NCI-H526 (cell line): ENCODE measurements at places on chromosomes 13 and 19.

DNA sequence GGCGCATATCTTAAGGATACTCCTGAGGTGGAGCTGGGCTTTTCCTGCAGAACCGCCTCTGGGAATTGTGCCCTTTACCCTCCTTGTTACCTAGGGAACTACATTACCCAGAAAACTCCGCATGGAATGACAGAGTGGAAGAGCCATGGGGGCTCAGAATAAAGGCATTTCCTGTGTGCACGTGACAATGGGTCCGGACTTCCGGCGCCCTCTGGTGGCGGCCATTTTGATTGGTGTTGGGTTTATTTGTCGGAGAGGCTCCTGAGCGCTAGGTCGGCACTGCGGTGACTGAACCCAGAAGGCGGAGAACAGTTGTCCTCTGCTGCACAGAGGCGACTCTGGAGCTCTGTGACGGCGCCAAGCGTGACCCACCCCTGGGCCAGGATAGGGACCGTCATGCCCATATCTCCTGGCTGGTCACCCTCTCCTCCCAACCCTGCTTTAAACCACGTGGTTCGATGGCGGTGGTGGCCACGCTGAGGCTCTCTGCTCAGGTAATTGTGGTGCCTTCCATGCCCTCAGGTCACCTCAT is at the start of gene ZNF587B:
TSS of gene ZNF587B (plus strand) at position 229 of the 532 bp plus-strand sequence. CDS start at position 459, 230 bp downstream.
- DNase-seq = peak; percentile 12

DNA sequence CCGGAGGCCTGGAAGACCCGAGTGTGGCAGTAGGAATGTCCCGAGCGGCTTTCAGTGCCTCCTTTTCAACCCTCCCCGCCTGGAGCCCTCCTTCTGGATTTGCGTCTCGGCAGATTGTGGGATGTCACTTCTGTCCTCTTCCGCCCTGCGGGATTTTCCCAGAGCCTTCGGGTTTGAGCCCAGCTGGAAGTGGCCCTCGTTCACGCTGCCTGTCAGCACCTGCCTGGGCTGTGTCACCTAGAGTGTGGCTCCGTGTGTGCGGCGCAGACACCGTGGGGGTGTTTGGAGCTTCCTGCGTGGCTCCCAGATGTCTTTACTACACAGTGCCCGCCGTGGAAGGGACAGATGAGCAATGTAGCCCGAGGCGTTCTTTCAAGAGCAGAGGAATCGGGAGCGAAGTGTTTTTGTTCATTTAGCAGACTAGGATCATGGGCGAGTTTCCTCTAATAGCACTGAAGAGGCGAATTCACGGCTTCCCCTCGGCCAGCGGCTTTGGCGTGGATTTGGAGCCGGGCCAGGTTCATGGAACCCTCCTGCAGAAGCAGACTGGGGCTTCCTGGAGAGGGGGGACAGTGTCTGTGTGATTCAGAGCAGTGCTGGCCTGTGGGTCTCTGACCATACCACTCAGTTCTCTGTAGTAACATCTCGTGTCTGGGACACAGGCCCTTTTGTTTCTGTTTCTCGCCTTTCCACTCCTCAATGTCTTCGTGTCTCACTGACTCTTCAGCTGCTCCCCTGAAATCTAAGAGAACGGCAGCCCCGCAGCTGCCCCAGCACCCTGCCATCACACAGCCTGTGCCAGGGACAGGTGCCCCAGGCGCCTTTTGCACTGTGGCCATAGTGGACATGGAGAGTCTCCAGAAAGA is 68.0 kb downstream of the KDM4B start:
- no peak for DNase-seq

GRCh38 chr13:50361282-50361681 is 346.0 kb downstream of the KCNRG start:
- no peak for DNase-seq

DNA sequence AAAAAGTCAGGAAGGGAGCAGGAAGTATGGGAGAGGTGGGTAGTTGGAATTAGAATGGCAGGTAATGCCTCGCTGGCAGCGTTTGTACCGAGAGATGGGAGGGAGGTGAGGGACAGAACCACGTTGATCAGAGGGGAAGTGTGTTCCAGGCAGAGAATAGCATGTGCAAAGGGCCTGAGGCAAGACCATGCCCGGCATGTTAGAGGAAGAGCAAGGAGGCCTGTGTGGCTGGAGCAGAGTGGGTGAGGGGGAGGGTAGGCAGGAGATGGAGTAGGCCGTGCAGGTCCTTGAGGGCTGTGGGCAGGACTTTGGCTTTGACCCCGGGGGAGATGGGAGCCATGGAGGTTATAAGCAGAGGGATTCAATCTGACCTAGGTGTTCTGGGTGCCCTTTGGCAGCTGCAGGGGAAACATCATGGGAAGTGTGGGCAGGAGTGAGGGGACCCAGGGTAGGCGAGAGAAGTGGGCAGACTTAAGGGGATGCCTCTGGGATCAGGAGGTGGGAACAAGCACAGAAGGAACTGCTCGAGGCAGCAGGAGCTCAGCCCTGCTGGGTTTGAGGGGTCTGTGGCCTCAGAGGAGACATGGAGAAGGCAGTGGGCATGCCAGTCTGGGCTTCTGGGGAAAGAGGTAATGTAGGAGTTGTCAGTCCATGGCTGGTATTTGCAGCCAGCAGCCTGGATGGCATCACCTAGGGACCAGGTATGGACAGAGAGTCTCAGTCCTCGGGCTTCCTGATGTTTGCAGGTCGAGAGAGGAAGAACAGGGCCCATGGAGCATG is 48.8 kb downstream of the CD320 start:
- no peak for DNase-seq

GRCh38 chr19:48085904-48086864 is 24.4 kb downstream of the PLA2G4C start:
- DNase-seq = no peak

GRCh38 chr19:33437821-33438671 is 64.5 kb downstream of the CEBPG start:
- no peak for DNase-seq

DNA sequence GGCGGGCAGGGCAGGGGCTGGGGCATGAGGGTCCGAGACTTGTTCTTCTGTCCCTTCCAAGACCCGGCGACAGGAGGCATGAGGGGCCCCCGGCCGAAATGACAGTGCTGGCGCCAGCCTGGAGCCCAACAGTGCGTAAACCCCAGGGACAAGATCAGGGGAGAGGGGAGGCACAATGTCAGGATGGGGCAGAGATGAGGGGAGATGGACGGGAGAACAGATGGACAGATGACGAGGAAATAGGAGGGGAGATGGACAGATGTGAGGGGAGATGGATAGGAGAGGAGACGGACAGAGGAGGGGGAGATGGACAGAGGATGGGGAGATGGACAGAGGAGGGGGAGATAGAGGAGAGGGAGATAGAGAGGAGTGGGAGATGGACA is 518 bp downstream of the FLT3LG start:
- no peak for DNase-seq

- no peak for DNase-seq
These were observed 6.5 kb upstream of the IFNL2 start for GRCh38 chr19:39261704-39262103.

- no peak for DNase-seq
These were observed 2.0 kb upstream of the GAPDHS start for GRCh38 chr19:35531291-35531690.

DNA sequence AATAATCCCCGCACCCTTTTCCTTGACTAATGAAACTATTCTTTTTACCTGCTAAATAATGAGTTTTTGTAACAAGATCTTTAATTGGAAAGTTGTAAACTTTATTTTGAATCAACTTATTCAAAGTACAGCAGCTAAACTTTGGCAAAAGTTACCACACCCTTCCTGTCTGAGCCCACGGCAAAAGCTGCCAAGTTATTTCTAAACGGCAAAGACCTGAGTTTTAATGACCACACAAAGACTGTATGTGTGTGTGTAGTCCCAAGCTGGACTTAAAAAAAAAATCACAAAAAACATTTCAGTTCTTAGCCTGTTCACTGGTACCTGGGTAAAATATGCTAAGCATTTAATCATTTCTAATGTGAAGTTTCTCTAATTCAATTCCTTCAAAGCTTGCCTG is 60.7 kb downstream of the ZAR1L start:
- DNase-seq = no peak

DNA sequence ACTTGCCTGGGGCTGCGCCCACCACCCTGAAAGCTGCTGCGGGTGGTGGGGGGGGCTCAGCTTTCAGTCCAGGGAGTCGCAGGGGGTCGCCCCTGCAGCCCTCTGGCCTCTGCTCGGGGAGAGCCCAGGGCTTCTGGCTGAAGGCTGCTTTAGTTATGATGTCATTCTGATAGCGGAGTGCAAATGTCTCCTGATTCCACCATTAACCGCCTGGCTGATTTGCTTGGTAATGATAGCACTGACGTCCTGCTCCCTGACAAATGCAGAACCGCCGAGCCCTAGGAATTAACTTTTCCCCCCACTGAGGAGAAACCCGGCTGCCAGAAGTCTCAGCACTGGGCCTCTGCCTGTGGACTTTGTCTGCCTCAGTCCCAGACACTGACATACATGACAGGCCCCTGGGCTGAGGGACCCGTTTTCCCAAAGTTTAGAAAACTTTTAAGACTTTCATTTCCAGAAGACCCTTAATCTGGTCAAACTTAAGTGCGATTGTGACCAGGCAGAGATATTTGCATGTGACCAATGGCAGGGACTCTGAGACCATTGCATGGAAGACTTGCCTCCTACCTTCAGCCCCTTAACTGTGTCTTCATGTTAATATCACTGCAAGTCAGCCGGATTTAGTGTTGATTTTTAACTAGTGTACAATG is 142.5 kb upstream of the ZNF536 start:
- DNase-seq = peak; percentile 79

DNA sequence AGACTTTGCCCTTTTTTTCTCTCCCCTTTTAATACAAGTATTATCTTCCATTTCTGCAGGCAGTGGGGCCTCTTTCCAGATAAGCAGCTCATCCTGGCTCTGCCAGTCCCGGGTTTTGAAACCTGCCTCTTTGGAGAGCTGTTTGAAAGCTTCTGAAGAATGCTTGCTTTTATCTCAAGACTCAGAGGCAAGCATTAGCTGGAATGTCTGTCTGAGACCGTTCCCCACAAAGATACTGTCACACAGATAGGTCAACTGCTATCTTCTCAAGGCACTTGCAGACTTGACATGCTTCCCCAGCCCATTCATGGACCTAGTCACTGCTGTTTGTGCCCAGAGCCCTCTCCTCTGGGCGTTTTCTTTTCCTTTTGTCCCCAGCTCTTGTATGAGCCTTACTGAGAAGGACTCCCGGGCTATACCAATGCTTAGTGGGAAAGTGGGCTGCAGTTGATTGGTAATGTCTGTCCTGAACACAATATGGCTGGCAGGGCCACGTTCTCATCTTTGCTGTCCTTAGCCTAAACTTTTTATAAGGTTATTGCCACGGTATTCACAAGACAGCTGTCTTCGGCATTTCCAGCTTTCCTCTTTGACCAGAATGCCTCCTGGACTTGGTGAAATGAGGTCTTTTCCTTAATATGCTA is 13.4 kb downstream of the SERP2 start:
- DNase-seq = no peak

DNA sequence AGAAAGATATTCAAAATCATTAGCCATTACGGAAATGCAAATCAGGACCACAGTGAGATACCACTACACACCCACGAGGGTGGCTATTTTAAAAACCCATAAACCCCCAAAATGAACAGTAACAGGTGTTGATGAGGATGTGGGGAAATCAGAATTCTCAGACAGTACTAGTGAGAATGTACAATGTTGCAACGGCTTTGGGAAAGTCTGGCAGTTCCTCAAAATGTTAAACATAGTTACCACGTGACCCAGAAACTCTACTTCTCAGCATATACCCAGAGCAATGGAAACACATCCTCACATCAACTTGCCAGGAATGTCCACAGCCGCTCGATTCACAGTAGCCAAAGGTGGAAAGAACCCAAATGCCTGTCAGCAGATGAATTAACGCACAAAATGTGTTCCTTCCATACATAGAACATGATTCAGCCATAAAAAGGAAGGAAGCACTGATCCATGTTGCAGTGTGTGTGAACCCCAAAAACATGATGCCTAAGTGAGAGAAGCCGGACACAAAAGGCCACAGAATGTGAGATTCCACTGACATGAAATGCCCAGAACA is 7.0 kb downstream of the PLVAP start:
- DNase-seq = no peak

DNA sequence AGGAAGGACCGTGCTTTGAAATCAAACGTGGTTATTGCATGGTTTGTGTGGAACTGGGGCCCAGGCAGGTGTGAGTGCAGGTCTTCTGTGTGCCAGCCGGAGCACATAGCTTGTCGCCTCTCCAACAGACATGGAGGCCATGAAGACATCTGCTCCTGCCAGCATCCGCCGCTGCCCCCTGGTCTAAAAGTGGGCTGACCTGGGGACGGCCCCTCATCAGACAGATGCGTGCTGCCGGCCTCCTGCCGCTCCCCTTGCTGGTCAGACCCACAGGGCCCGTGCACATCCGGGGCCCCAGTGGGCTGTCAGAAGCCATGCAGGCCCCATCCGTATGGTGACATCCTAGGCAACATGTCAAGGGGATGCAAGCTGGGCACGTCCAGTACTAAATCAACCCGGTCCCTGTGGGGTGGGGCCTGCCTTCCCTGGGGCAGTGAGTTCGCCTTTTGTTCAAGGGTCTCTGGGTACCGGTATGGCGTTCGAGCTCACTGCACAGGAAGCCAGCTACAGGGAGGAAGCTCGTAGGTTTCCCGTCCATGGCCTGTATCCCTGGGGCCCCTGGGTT is 88.0 kb upstream of the MCF2L start:
- no peak for DNase-seq

DNA sequence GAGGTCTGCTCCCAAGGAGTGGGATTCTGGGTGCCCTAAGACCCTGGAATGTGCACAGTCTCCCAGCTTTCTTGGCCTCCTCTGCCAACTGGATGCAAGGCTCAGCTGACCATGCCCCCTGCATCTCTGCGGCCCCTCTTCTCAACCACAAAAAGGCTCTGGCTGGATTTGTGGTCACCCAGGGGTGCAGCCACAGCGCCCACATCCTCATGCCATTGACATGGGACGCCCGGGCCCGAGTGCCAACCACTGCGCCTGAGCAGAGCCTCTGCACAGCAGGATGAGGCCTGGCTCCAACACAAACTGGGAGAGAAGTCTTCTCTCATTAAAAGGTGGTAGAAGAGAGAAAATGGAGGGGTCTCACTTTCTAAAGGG is 103.5 kb downstream of the FOXO1 start:
- DNase-seq = no peak
